ENCODE measurements at places on chromosomes 4 and X.

GRCh38 chr4:164902608-164903007 is 25.6 kb downstream of the APELA start:
- DNase-seq: no peak

GRCh38 chr4:159698336-159698735 is 595.5 kb downstream of the RAPGEF2 start:
- DNase-seq: peak; percentile 3

DNA sequence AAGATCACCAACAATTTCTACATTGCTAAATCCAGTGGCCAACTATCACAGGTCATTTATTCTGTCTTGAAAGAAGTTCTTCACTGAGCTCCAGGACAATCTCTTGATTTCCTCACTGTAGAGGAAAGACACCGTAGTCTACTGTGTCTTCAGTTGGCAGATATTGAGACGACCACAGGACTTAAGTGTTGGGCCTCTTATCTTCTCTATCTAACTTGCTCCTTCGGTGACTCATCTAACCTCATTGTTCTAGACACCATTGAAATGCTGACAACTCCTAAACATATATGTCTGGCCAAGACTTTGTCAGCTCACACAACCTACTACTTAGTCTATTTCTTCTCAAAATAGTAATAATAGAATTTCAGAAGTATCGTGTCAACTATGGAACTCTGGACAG is 425.8 kb downstream of the ARAP2 start:
- no peak for DNase-seq

DNA sequence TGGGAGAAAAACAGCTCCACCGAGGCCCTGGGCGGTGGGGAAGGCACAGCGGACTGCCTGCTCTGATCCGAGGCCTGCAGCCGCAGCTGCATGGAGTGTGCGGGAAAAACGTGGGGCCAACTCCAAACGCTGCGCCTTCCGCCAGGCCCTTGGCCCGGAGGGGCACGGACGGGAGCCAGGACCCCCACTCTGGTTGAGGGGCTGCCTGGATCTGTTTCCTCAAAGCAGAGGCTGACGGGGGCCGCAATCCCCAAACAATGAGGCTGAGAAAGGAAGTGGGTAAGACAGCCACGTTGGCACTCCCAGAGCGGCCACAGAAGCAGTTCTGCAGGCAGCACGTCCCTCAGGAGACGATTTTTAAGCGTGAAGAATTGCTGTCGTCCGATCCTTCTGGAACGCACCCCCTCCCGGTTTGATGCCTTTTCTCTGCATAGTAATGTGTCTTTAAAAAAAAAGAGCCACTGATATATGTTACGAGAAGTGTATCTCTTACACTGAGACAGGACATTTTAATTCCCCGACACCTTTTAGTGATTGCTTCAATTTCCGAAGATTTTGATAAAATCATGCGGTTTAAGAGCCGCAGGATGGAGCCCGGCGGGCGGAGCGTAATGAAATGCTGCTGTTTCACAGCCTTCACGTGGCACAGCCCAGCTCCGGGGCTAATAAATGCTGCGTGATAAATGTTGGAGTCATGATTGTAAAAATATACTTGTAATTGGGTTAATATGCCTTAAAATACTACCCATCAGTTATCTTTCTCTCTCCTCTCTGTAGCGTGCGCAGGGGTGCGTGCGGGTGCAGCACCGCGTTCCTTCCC is 85.7 kb downstream of the FAM53A start:
- no peak for DNase-seq

DNA sequence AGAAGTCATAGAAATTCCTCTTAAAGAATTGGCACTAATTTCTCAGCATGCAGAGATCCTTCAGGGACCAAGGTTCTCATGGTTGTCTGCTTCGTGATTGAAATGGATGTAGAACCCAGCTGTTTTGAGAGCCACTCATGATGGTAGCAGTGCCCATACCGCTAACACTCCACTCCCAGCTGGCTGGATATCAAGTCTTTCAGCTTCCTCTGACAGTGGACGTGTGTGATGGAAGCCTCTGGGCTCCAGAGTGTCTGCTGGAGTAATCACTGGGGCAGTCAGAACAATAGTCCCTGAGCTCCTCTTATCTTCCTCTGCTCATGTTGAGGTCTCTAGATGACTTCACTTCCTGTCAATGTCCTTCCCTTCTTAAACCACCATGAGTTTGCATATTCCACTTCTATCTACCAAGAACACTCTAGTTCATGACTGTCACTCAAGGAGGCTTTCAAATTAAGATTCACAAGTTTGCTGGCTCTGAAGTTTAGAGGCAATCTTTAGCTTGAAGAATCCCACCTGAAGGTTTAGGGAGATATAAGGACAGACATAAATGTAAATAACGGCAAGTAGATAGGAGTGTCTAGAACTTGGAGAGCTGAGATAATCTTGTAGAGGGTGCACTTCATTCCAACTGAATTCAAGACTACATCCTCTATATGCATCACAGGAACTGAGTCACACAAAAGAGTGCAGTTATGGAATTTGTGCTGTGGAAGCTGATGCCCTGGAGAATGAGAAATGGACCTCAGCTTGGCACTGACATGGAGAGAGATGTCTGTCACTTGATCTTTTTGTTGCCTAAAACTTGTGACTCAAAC is 64.5 kb upstream of the WDR1 start:
- DNase-seq: peak; percentile 24

DNA sequence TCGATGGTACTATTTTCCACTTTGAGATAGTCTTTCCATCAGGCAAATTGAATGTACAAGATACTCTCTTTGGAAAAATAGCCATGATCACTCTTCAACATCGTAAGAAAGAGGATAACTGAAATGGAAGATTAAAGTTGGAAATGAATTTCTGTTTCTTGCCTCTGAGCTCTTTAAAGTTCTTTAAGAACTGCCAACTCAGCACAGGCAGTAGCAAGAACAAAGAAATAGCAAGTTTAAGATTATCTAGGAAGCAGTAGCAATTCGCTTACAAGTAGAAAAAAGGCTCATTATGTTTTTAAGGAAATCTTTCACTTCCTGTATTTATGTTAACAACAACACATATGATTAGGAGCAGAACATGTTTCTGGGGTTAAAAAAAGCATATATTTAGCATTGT is 127.6 kb downstream of the CDS1 start:
- DNase-seq: no peak

DNA sequence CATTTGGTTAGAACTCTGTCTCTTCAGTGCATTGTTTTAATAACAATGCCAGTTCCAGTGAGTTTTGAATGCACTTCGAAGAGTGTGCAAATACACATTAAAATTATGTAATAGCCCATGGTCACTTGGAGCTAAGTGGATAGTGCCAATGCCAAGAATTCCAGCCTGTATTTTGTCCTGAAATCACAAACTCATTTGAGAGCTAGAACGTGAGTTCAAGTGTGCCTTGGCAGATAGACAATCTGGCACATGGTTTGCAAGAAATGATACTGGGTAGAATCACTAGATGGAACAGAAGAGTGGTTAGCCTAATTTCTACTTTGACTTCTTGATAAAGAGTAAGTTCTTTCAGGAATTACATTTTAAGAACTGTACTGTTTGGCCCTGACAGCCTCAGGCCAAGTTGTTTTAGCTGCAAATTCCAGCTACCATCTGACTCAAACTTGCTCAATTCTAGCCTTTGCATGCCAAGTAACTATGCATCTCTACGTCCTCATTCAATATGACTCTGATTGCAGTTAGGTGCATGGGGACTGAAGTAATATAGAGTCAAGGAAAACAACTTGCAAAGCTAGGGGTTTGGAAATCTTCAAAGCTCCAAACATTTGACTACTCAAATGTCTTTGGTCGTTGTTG is 131.9 kb upstream of the SMIM31 start:
- no peak for DNase-seq
